ENCODE measurements at places on chromosomes 2 and 18.
A peak's percentile ranks its signal among the peaks of the same experiment; 100 is the strongest.

DNA sequence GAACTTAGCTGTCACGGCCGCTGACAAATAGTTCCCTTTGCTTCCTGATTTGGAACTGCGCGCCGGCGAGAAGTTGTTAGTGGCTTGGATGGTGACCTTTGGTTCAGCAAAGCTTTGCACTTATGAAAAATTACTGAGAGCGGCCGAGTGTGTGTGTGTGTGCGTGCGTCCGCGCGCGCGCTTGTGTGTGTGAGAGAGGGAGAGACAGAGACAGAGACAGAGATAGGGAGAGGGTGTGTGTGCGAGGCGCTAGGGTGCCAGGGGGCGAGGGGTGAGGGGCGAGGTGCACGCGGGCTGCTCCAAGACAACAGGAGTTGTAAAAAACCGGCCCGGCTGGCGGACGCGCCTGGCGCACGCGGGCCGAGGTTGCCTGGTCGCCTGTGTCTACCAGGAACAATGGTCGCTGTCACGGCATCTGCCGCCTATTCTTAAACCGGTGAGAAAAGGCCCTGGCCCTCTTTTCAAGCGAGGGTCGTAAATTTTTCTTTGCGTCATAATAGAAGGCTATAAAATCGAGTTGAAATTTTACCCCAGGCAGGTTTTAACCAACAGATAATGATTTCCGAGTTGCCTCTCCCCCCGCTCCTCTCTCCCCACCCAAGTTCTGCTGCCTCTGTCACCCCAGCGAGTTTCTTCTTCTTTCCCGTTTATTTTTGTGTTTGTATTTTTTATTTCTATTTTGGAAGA lies 535 bp downstream of the HOXD3 start:
- no peak for DNase-seq

DNA sequence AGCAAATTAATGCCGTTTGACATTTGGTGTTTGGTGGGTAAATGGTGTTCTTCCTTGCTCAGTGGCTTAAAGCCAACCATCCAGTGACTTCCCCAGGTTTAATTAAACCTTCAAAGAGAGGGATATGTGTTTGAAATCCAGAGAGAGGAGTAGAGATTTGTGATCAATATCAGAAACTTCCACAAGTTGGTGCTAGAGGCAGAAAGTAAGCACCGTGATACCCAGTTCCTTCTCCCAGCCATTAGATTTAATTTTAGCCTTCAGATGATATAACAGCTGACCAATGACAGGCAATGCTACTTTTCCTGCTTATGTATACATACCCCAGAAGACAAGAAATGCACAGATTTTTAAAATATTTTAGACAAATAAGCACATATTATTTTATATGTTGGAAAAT lies 398.5 kb downstream of the CDH2 start:
- DNase-seq: no peak

- DNase-seq: no peak
Measured at GRCh38 chr2:3488855-3489763, 30.2 kb downstream of the ADI1 start.

GRCh38 chr2:232480201-232481190 lies 7.1 kb downstream of the ECEL1 start:
- no peak for DNase-seq

DNA sequence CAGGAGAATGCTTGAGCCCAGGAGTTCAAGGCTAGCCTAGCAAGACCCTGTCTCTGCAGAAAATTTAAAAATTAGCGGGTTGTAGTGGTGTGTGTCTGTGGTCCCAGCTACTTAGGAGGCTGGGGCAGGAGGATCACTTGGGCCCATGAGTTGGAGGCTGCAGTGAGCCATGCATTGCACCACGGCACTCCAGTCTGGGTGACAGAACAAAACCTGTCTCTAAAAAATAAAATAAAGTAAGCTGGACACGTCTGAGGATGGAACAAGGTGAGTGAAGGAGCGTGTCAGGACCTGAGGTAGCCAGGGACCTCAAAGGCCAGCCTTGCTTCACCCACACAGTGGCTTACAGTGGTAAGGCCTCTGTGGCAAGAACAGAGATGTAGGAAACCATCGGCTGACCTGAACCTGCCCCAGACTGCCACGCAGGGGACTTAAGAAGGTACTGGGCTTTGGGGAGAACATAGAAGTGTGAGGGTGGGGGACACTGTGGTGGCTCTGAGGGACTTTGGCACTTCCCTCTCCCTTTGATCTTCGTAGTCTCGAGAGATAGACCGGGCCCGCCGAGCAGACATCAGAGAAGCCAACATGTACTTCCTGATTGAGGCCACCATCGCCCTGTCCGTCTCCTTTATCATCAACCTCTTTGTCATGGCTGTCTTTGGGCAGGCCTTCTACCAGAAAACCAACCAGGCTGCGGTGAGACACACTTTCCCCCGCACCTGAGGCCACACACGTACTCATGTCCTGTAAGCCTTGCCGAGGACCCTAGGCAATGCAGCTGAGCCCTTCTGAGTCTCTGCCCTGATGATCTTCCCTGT lies 7.5 kb downstream of the SLC11A1 start:
- DNase-seq: no peak

- peak; percentile 59 for DNase-seq
Measured at GRCh38 chr2:17309741-17310339, 208.4 kb downstream of the RAD51AP2 start.

DNA sequence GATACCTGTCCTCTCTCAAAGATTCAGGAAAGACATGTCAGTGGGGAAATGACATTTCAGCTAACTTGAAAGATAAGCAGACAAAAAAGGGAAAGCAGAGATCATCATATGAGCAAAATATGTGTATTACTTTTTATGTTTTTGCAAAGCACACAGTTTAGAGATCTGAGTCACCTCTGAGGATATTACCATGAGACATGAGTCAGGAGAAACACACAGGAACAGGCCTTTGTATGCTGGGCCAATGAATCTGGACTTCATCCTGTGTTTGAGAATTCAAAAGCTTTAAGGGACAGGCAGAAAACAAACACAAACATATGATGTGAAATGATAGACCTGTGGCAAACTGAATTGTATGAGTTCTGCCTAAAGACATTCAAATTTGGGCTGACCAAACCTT lies 306.0 kb upstream of the EPC2 start:
- no peak for DNase-seq

- DNase-seq: no peak
Measured at GRCh38 chr2:140801311-140801710, 1329.5 kb downstream of the LRP1B start.

DNA sequence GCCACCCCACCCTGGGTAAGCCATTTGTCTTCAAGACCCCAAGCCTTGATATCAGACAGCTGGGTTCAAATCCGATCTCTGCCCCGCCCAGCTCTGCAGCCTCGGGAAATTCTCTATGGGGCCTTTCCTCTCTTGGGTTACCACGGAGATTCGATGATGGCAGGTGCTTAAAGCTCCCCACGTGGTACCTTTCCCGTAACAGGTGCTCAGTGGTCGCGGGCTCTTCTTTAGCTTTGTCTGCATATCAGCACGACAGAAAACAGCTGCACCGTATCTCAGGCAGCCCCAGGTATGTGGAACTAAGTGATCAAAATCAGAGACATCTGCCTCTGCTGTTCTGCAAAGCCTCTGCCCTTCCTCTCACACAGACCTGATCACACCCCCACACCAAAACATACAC lies 37.4 kb downstream of the TTC32 start:
- DNase-seq: no peak

DNA sequence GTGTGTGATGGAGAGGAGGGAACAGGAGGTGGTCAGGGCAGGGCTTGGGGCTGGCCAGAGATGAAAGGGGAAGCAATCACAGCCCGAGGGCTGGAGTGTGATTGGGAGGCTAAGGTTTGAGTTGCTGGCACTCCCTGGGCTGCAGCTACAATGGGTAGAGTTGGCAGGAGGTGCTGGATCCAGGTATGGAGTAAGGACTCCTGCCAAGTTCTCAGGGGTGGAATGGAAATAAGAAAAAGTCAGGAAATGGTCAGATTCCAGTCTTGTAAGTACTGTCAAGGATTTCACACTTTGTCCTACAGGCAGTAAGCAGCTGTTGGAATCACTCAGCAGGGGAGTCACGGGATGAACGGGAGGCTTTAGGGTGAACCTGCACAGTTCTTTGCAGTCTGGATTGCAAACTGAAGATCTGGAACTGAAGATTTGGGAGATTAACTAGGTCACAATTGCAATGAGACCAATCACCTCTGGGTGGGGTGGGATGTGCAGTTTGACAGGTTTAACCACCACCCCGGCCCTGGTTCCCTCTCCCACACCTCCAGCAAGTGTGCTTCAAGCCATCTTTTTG lies 10.9 kb upstream of the INPP5D start:
- no peak for DNase-seq

DNA sequence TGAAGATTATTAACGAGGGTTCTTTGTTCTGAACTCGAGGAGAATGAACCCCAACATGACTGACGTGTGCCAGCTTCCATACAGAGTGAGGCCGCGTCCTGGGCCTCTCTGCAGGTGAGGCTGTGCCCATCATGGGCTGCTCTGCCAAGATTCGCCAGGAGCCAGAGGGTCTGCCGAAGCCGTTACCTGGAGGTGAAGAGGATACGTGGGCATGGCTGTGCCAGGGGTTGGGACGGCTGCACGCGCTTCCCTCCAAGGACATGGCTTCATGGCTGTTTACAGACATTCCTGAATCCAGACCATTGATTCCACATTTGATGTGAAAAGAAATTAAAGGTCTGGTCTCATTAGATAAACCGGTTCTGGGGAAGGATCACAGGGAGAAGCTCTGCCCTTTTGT lies 211.4 kb upstream of the SALL3 start:
- no peak for DNase-seq

DNA sequence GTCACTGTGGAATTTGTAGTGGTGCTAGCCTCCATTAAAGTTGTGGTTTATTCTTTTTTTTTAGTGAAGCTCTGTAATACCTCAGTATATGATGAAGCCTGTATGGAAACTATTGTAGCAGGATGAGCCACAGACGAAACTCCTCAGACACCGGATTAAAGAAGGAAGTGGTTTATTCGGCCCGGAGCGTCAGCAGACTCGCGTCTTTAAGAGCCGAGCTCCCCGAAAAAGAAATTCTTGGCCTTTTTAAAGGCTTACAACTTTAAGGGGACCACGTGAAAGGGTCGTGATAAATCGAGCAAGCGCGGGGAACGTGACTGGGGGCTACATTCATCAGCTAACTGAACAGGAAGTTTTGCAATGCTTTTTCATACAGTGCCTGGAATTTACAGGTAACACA lies 8.1 kb upstream of the CCL20 start:
- no peak for DNase-seq
